Panc1 (cell line): ENCODE measurements at places on chromosomes 3 and 15. TPM values are rescaled to one million over a fixed set of nuclear protein-coding genes. Genes with fewer than 3 reads are reported as not detected.

TMCO5A gene
- total RNA-seq, result not detected

DNA sequence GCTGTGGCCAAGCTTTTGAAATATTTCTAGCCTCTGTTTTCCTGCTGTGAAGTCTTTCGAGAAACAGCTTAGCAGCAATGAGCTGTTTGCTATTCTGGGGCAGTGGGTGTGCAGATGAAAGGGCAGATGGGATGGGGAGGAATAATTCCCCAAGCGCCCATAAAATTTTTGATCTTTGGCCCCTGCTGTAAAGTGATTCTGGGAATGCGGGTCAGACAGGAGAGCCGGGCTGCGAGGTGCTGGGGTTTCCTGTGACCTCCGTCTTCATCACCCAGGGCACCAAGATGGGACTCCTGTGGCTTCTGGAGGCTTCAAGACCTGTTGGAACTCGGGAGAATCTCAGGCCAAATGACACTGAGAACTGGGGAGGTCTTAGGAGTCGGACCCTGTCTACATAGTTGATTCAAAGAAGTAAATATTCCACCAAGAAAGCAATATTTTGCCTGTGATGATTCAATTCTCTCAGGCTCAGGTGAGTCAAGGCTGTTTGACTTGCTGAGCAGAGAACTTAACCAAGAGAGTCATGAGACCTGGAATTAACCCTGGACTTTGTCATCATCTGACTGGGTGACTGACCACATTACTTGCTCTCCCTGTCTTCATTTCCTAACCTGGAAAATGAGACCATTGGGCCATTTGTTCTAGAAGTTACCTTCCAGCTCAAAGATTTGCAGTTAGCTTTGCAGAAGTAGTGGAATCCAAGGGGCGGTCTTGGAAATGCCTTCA, 86.4 kb downstream of the POLR2M start:
- H3K36me3 ChIP-seq, result no peaks in the 10 kb centered on the region
- peaks cover 5% of the 10 kb centered on the region; the same call in 1 of the 2 replicates for H3K27me3 ChIP-seq
- DNase-seq, result no peak
- H3K4me1 ChIP-seq, result no peaks in the 10 kb centered on the region

- H3K27ac ChIP-seq, result no peak overlapping the region
- no peaks in the 10 kb centered on the region for H3K36me3 ChIP-seq
- H3K4me3 ChIP-seq, result no peak overlapping the region
- no peak for DNase-seq
- H3K4me1 ChIP-seq, result peaks cover 6% of the 10 kb centered on the region
Measured at GRCh38 chr3:78867409-78868372, 900.1 kb downstream of the ROBO1 start.

IL17RD gene
- 3.5 TPM for total RNA-seq

DNA sequence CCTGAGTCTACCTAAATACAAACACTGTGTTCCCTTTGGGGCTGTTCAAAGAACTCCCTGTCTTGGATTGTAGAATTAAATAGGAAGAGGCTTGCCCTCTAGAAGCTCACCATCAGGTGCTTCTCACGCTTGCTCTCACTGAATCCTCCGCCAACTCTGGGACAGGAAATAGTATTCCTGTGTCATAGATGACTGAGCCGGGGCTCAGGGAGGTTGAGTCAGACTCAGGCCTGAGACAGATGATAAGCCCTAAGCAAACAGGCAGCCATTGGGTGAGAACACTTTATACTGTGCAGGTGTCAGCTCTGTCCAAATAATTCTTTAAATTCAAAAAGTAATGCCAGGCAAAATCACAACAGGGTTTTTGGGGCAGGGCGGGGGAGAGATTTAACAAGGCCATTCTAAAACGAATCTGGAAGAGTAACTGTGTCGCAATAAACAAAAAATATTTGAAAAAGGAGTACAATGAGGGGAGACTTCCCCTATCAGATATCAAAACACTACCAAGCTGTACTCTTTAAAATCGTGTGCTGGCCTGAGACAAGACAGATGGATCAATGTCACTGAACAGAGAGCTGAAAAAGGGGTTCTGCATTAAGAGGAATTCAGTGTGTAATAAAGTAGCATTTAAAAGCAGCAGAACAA, 59.0 kb downstream of the EPHB3 start:
- H3K36me3 ChIP-seq, result no peaks in the 10 kb centered on the region
- DNase-seq, result peak; percentile 20
- no peak overlapping the region for H3K4me3 ChIP-seq
- H3K4me1 ChIP-seq, result no peaks in the 10 kb centered on the region

AADAC gene
- total RNA-seq, result 0.26 TPM

DNA sequence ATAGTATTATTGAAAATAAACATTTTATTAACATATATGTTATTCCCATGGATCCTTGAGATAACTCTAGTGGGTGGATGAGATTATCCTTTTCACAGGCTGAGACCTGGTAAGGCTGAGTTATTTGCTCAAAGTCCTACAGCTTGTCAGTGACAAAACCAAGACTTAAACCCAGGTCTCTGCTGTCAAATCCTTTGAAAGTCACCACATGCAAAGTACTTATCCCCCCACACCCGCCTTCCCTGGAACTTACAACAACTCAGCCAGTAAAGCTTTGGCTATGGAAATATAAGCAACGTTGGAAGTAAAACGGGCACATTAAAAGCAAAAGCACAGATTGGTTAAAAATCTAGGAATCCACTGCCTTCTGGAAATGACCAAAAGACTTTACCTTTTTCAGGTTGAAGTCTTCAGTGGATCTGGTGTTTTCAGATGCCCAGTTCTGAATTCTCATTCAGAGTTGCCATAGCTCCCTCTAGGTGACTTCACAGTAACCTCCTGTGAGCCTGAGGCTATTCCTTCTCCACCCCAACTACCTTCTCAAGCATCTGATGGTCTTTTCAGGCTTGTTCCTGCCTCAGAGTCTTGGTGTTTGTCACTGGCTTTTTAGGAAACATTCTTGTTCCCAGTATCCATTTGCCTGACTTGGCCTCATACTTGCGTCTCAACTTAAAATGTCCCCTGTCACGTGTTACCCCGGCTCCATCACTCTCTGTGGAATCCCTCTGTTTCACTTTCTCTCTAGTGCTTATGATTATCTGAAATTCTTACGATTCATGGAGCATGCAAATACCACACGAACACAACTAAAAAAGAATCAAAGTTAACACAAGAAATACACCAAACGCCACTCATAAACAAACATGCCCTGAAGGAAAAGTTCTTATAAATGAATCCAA, 131.2 kb downstream of the MAGI1 start:
- H3K4me3 ChIP-seq, result no peak overlapping the region
- no peak for DNase-seq
- no peaks in the 10 kb centered on the region for H3K27me3 ChIP-seq

GRCh38 chr3:46954178-46954577, 22.4 kb downstream of the CCDC12 start:
- H3K27ac ChIP-seq, result no peak overlapping the region
- no peak overlapping the region for H3K4me3 ChIP-seq
- H3K27me3 ChIP-seq, result no peaks in the 10 kb centered on the region
- no peak for DNase-seq
- peaks cover 3% of the 10 kb centered on the region for H3K4me1 ChIP-seq

EPHB3 gene
- total RNA-seq, result 6.0 TPM

GRCh38 chr15:37057831-37058230, 42.5 kb downstream of the MEIS2 start:
- H3K4me1 ChIP-seq, result no peaks in the 10 kb centered on the region
- no peaks in the 10 kb centered on the region; the same call in 1 of the 2 replicates for H3K36me3 ChIP-seq
- H3K27ac ChIP-seq, result no peak overlapping the region
- no peaks in the 10 kb centered on the region for H3K27me3 ChIP-seq
- no peak overlapping the region for H3K4me3 ChIP-seq

GRCh38 chr15:48006031-48006511, 114.7 kb upstream of the SLC24A5 start:
- no peak for DNase-seq
- no peaks in the 10 kb centered on the region for H3K4me1 ChIP-seq
- no peak overlapping the region for H3K4me3 ChIP-seq

GRCh38 chr3:87848003-87848402, 210.8 kb downstream of the CGGBP1 start:
- DNase-seq, result no peak
- no peak overlapping the region for H3K4me3 ChIP-seq
- no peaks in the 10 kb centered on the region for H3K4me1 ChIP-seq

DNA sequence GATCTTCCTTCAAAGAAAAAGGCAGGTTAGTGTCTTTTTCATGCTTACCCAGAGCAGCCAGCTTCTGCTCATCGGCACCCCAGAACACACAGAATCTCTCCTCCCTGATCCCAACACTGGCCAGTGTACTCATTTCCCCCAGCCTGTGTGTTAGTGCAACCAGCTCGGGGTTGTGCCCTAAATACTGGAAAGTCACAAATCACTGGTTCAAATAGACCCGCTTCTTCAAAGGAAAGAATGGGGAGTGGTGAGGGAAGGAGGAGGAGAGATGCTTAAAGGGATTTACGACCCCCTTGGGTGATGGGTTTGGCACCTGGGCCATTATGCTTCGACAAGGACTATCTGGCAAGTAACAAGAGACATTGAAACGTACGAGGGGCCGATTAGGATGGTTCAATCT, 114.0 kb downstream of the FOXB1 start:
- DNase-seq, result no peak
- H3K27ac ChIP-seq, result no peak overlapping the region; the same call in 1 of the 2 replicates
- no peak overlapping the region for H3K4me3 ChIP-seq

DNA sequence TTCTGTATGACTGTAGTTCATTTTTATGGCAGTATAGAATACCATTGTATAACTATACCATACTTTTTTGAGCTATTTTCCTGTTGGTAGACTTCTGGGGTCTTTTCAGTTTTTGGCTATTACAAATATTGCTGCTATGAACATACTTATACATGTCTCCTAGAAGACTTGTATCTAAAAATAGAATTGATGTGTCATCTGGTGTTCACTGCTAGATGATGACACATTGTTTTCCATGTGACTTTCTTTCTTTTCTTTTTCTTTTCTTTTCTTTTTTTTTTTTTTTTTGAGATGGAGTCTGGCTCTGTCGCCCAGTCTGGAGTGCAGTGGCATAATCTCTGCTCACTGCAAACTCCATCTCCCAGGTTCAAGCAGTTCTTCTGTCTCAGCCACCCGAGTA, 69.8 kb downstream of the SH3GL3 start:
- H3K4me3 ChIP-seq, result no peak overlapping the region
- H3K4me1 ChIP-seq, result no peaks in the 10 kb centered on the region
- H3K36me3 ChIP-seq, result no peaks in the 10 kb centered on the region
- no peaks in the 10 kb centered on the region for H3K27me3 ChIP-seq

- no peak overlapping the region for H3K4me3 ChIP-seq
- DNase-seq, result no peak
- no peaks in the 10 kb centered on the region; the same call in 1 of the 2 replicates for H3K36me3 ChIP-seq
- no peak overlapping the region for H3K27ac ChIP-seq
- H3K4me1 ChIP-seq, result no peaks in the 10 kb centered on the region
Measured at GRCh38 chr15:96700555-96700954, 370.1 kb downstream of the NR2F2 start.

HYKK gene
- 19.8 TPM for total RNA-seq

- no peak overlapping the region for H3K4me3 ChIP-seq
- no peaks in the 10 kb centered on the region for H3K27me3 ChIP-seq
- no peak overlapping the region for H3K27ac ChIP-seq
- no peak for DNase-seq
- no peaks in the 10 kb centered on the region for H3K4me1 ChIP-seq
Measured at GRCh38 chr3:37546876-37547275, 314.8 kb upstream of the CTDSPL start.

DNA sequence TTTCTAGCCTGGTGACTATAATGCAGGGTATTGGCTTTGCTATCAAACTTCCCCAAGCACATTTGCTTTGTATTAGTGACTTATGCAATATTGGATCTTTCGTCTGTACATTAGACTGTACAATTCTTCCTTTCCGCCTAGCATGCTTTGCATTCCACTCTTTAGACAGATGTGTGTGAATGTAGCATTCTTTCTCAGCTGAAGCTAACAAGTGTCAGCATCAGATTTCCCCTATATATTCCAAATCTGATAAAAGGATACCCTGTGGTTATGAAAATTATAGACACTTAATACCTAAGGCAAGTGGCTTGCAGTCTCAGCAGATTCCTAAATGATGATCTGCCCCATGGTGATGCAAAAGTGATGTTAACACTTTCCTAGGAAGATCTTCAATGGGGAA, 360.1 kb downstream of the CNTN4 start:
- H3K36me3 ChIP-seq, result no peaks in the 10 kb centered on the region
- H3K27me3 ChIP-seq, result no peaks in the 10 kb centered on the region
- DNase-seq, result no peak
- H3K4me1 ChIP-seq, result no peaks in the 10 kb centered on the region

DNA sequence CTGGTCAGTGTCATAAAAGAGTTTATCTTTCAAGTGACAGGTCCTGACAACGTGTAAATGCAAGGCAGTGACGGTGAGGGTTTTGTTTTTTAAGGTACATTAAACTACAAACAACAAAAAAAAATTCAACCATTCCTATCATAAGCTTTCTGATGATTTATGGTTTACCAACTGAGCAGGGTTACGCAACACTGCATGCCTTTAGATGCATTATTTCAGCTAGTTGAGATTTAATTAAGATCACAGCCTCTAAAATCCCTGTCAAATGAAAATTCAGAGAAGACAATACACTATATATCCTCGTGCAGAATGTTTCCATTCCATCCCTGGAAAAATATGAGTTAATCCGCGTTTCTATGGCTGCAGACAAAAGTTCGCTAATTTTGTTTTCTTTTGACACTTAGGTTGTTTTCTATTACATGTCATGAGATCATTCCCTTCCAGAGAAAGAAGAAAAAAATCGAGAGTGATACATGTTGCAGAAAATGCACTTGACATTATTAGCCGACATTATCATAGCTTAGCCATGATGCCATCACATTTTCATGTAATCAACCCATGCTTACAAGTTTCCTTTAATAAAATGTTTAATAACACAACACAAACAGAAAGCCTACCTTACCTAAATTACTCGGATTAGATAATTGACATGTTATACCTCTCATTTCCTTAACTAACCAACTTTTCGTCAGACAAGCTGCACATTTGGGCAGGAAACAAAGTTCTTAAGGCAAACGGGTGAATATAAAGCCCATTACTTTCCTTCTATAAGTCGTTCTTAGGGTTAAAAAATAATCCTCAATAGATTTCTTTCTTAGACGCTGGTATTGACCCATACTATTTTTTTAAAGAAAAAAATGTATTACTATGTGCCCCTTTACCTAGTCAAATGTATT, 521.2 kb downstream of the FOXP1 start:
- no peak overlapping the region for H3K4me3 ChIP-seq
- no peak for DNase-seq
- H3K36me3 ChIP-seq, result no peaks in the 10 kb centered on the region

- H3K4me1 ChIP-seq, result no peaks in the 10 kb centered on the region
- H3K27me3 ChIP-seq, result peaks cover 4% of the 10 kb centered on the region; the same call in 1 of the 2 replicates
- no peak overlapping the region for H3K27ac ChIP-seq
- H3K4me3 ChIP-seq, result no peak overlapping the region
- DNase-seq, result no peak
- H3K36me3 ChIP-seq, result no peaks in the 10 kb centered on the region
Measured at GRCh38 chr3:127174284-127174683, 18.6 kb upstream of the PRR23E start.

- no peak for DNase-seq
- H3K4me1 ChIP-seq, result peaks cover 10% of the 10 kb centered on the region
- peak overlapping the region; percentile 19 for H3K27ac ChIP-seq
- no peak overlapping the region for H3K4me3 ChIP-seq
Measured at GRCh38 chr15:67006083-67007065, 59.0 kb upstream of the SMAD3 start.

- H3K4me1 ChIP-seq, result no peaks in the 10 kb centered on the region
- H3K27me3 ChIP-seq, result no peaks in the 10 kb centered on the region
- H3K27ac ChIP-seq, result no peak overlapping the region
- no peaks in the 10 kb centered on the region for H3K36me3 ChIP-seq
Measured at GRCh38 chr15:83164771-83165404, 42.7 kb downstream of the HDGFL3 start.
